NCI-H1105 (cell line): ENCODE measurements at places on chromosomes 12 and 14.
A peak's percentile ranks its signal among the peaks of the same experiment; 100 is the strongest.

DNA sequence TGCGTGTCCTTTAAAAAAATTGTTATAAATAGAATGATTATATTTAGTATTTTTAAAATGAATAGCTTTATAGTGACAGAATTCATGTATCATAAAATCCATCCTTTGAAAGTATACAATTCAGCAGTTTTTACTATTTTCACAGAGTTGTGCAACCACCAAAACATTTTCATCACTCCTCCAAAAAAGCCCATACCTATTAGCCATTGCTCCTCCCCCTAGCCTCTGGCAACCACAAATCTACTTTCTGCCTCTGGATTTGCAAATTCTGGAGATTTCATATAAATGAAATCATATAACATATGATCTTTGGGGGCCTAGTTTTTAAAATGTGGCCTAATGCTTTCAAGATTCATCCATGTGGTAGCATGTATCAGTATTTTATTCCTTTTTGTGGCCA, 117.9 kb upstream of the MED13L start:
- DNase-seq, result no peak

- DNase-seq, result no peak
Measured at GRCh38 chr14:101294136-101294535, 267.2 kb upstream of the DIO3 start.

DNA sequence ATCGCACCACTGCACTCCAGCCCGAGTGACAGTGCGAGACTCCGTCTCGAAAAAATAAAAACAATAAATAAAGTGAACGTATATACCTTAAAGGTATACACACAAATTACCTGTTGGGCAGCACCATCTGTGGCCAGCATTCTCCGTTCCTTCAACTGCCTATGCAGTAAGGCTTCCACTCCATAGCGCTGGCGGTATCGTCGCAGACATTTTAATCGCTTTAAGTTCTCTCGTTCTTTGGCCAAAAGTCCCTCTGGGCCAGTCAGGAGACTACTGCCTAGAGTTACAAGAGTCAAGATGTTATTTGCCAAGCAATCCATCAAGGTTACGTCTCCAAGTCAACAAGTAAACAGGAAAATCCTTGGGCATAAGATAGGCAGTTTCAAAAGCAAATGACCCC, 13.0 kb downstream of the KANSL2 start:
- DNase-seq, result no peak

- DNase-seq, result no peak
Measured at GRCh38 chr14:70811578-70811977, 2.3 kb upstream of the MAP3K9 start.

- no peak for DNase-seq
Measured at GRCh38 chr12:116346741-116347140, 69.2 kb upstream of the MED13L start.

GRCh38 chr14:69518289-69519101, 34.0 kb downstream of the PLEKHD1 start:
- DNase-seq, result no peak

DNA sequence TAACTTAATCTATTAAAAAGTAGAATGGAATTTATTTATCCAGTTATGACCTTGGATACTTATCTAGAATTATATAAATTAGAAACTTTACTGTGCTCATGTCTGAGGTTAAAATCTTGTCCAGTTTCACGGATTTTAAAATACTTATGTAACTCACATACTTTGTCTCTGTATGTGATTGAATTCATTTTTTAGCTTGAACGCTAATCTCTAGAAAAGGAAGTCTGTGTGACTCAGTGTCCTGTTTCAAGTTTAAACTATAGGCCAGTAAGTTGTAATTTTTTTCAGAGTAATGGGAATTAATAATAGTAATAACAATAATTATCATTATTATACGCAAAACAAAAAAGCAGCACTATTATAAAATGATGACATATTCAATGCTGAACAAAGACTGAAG, 168.6 kb downstream of the CPNE8 start:
- DNase-seq, result no peak

DNA sequence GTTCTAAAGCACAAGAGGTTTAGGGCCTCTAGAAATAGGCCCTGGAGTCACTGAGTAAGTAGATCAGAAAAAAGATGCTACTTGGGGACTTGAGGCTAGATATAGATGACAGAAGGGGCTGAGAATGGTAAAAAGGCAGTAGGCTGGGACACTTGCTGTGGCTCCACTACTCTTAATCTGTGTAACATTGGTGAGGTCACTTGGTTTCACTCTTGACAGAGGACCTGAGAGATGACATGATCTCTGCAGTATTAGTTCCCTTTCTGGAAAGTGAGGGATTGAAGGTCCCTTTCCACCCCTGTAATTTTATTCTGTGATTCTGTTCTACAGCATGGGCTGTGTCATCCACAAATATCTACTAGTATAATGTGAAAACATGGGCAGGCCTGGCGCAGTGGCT, 39.7 kb downstream of the MAPKAPK5 start:
- no peak for DNase-seq

DNA sequence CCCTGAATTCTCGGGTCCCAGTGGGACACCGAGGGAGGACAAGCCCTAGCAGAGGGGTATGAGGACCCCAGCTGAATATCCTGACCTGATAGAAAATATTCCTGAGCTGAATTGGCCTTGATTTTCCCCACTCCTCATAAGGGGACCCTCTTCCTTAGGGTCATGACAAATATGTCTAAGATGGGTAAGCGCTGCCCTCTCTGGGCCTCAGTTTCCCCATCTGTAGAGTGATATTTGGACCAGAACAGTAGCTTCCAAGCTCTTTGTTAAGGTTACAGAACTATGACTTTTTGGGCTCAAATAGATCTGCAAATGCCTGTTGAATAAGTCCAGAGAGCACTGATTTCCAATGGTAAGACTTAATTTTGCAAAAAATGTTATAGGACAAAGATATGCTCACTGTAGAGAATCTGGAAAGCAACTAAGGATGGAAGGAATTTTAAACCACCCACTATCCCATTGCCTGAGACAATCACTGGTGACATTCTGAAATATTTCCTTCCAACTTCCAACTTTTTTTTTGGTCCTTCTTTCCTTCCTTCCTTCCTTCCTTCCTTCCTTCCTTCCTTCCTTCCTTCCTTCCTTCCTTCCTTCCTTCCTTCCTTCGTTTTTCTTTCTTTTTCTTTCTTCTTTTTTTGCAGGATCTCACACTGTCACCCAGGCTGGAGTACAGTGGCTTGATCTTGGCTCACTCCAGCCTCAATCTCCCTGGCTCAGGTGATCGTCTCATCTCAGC, 32.0 kb downstream of the MYL2 start:
- DNase-seq, result no peak

DNA sequence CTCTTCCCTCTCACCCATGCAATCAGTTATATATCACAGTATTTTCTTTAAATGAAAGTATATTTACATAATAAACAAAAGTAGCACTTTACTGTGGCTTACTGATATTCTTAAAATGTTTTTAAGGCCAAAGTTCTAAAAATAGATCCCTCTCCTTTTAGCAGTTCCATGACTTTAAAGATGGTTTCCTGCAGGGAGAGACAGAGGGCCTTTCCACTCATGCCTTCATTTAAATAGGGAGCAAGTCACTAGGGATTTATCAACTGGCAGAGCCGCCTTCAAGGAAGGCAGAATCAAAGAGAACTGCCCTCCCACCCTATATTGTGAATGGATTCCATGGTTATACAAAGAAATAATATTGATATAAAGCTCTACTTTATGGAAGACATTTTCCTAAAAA, 55.5 kb downstream of the DUSP16 start:
- no peak for DNase-seq

DNA sequence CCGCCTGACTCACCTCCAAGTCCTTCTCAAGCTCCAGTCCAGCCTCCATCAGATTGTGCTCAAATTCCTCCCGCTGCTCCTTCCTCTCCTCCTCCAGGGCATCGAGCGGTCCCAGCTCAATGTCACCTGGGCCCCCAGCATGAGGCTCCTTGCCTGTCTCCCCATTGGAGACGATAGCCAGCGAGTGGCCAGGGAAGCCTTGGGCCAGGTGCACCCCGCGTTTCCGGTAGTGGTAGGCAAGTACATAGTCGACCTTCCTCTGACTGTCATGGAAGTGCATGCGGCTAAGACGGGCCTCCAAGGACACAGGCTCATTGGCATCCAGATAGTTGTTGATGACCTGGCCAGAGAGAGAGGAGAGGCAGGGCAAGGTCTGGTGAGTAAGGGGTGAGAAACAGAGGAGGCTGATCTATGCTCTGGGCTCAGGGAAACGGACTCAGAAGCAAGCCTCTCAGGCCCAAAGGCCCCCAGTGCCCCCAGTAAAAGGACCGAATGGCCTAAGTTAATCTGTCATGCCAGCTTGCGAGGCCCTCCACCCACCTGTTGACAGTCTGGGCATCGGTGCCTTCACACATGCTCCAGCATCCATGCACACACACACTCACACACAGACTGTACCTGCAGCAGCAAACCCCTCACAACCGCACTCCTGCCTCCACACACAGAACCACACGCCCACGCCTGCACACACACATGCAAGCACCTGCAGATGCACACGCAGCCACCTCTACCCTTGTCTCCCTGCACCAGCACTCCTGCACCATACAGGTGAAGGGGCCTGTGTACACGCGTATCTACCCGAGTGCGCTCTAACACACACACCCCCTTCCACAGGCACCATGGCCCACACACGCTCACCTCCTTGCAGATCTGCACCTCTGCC, 23.8 kb downstream of the ANO2 start:
- DNase-seq, result no peak

DNA sequence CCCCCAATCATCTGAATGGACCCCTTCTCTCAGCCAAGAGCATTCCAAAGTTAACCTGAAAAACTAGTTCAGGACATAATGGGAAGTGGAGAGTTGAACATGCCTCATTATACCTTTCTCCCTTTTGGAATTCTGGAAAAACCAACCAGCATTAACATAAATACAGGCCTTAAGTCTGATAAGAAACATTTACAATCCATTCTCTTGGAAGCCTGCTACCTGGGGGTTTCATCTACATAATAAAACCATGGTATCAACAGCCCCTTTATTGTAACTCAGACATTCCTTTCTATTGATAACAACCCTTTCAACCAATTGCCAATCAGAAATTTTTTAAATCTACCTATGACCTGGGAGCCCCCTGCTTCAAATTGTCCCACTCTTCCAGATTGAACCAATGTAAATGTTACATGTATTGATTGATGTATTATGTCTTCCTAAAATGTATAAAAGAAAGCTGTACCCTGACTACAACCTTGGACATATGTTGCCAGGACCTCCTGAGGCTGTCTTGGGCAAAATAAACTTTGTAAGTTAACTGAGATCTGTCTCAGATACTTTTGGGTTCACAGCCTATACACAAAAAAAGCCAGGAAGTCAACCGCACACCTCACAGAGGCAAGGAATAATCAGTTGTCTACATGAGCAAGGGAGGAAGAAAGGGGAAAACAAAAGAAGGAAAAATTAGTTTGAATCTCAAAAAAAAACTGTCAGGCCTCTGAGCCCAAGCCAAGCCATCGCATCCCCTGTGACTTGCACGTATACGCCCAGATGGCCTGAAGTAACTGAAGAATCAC, 17.6 kb upstream of the SSTR1 start:
- no peak for DNase-seq

- DNase-seq, result no peak
Measured at GRCh38 chr14:49545716-49546115, 40.5 kb downstream of the RPS29 start.

- DNase-seq, result no peak
Measured at GRCh38 chr14:105093038-105093430, 27.8 kb upstream of the GPR132 start.

DNA sequence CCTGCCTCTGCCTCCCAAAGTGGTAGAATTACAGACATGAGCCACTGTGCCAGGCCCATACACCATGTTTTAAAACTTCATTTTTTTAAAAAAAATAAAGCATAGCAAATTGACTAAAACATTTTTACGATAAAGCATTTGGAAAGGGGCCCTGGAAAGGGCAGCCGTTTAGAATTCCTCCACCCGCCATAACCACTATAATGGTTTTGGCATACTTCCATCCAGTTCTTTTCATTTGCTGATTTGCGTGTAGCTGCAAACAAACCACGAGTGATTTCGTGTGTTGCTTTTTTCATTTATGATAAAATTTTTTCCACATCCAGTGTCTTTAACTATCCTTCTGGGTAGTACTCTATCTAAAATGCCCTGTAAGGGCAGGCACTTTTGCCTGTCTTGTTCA, 91.8 kb upstream of the RIN3 start:
- peak; percentile 1 for DNase-seq

DNA sequence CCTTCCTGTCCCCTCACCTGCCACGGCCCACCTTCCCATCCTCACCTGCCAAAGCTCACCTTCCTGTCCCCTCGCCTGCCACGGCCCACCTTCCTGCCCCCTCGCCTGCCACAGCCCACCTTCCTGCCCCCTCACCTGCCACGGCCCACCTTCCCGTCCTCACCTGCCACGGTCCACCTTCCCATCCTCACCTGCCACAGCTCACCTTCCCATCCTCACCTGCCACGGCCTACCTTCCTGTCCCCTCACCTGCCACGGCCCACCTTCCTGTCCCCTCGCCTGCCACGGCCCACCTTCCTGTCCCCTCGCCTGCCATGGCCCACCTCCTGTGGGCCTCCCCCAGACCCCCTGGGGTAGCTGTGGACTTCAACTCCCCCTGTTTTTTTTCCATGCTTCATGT, 48.8 kb upstream of the GPR68 start:
- no peak for DNase-seq

DNA sequence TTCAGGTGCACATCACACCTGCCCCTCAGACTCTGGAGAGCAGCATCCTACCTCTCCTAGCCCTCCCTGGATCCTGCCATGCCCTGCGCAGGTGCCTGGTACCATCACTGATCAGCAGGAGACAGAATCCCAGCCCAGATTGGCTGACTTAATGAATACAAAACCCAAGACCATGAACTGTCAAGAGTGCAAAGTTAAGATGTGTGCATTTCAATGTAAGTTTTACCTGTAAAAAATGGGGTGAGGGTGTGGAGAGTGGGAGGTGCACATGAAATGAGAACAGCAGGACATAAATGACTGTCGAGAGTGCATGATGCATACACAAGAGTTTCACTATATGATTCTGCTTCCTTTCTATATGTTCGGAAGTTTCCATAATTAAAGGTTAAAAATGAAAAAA, 57.9 kb upstream of the GPR68 start:
- DNase-seq, result no peak

DNA sequence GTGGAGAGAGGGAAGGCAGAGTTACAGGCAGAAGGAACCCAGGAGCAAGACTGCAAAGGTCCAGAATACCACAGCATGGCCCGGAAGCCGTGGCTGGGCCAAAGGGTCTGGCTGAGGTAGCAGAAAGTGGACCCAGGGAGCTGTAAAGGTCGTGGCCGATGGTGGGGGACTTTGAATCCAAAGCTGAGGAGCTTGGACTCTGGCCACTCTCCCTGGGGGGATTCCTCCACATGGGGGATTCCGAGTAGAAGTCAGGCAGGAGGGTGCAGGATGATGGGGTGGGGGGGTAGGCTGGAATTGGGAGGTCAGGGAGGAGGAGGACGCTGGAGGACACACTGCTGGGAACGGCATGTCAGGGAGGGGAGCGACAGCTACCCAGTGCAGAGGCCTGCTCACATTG, 125.2 kb downstream of the GCH1 start:
- DNase-seq, result no peak

- no peak for DNase-seq
Measured at GRCh38 chr12:89840162-89840922, 131.7 kb upstream of the ATP2B1 start.

GRCh38 chr12:25872137-25872536, 86.3 kb upstream of the RASSF8 start:
- no peak for DNase-seq

- no peak for DNase-seq
Measured at GRCh38 chr12:132449565-132450417, 40.2 kb upstream of the FBRSL1 start.
